ENCODE measurements at places on chromosomes 1 and 21.

GRCh38 chr1:168920456-168921094 is 185.9 kb upstream of the ATP1B1 start:
- H3K4me3 ChIP-seq: no peak overlapping the region
- no peaks in the 10 kb centered on the region for H3K27me3 ChIP-seq
- no peak for DNase-seq
- no peak overlapping the region for H3K27ac ChIP-seq
- peaks cover 7% of the 10 kb centered on the region for H3K4me1 ChIP-seq
- no peaks in the 10 kb centered on the region for H3K36me3 ChIP-seq

DNA sequence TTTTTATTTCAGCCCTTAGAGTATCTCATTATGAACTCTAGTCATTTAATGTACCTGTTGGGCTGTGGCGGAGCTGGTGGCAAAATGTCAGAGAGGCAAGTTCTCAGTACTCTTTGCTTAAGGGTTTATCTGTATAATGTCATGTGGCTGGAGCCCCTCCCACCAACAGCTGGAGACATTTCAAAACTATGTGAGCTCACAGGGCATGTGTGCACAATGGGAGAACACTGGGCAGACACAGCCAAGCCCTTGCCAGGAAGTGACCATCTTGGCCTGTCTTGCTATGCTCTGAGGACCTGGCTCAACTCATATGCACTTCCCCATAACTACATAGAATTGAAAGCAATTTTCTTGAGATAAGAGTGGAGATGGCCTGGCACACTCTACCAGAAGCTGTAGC is 296.4 kb downstream of the PTPRU start:
- peaks cover 19% of the 10 kb centered on the region for H3K27me3 ChIP-seq
- H3K4me3 ChIP-seq: no peak overlapping the region

- H3K4me3 ChIP-seq: no peak overlapping the region
- no peaks in the 10 kb centered on the region for H3K36me3 ChIP-seq
- no peak for DNase-seq
- H3K27me3 ChIP-seq: no peaks in the 10 kb centered on the region
- H3K4me1 ChIP-seq: no peaks in the 10 kb centered on the region
- H3K27ac ChIP-seq: no peak overlapping the region
Observed at GRCh38 chr1:162639718-162640117, 7.5 kb downstream of the DDR2 start.

- no peak overlapping the region for H3K27ac ChIP-seq
- H3K4me1 ChIP-seq: no peaks in the 10 kb centered on the region
- no peak overlapping the region for H3K4me3 ChIP-seq
- DNase-seq: no peak
Observed at GRCh38 chr1:59379371-59379728, 82.5 kb downstream of the FGGY start.

GRCh38 chr1:85608851-85609250 is 28.3 kb downstream of the CCN1 start:
- no peak overlapping the region for H3K27ac ChIP-seq
- peaks cover 10% of the 10 kb centered on the region for H3K4me1 ChIP-seq
- H3K27me3 ChIP-seq: peaks cover 11% of the 10 kb centered on the region
- no peak for DNase-seq

- H3K36me3 ChIP-seq: no peaks in the 10 kb centered on the region
- no peak overlapping the region for H3K4me3 ChIP-seq
- no peak overlapping the region for H3K27ac ChIP-seq
- no peak for DNase-seq
- H3K27me3 ChIP-seq: no peaks in the 10 kb centered on the region
Observed at GRCh38 chr1:24204116-24204515, 17.0 kb upstream of the IFNLR1 start.

DNA sequence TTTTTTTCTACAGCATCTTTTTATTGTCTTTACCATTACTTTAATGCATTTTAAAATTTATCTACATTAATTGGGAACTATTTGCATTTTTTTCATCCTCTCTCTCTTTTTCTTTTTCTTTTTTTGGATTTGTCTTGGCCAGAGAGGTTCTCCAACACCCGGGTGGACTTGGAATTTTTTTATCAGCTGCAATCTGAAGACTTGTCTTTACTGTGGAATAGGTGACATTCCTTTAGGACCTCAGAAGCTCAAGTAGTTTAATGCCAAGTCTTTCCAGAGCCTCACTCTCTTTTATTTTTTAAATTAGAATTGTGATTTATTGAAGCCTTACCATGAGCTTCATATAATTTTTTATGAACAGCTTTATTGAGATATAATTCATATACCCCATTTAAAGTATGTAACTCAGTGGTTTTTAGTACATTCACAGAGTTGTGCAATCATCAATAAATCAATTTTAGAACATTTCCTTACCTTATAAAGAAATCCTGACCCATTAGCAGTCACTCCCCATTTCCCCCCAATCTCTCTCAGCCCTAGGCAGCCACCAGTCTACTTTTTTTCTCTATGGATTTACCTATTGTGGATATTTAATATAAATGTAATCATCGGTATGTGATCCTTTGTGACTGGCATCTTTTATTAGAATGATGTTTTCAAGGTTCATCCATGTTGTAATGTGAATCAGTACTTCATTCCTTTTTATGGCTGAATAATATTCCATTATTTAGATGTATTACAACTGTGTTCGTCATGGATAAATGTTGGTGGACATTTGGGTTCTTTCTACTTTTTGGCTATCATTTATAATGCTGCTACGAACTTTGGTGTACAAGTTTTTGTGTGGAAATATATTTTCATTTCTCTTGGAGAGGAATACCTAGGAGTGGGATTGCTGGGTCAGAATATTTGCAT is 6.2 kb downstream of the TUFT1 start:
- no peak overlapping the region for H3K4me3 ChIP-seq
- no peak for DNase-seq
- peaks cover 16% of the 10 kb centered on the region for H3K4me1 ChIP-seq
- H3K27ac ChIP-seq: peak overlapping the region; percentile 9

- DNase-seq: no peak
- H3K27me3 ChIP-seq: peaks cover under 1% of the 10 kb centered on the region
- H3K27ac ChIP-seq: no peak overlapping the region
- no peaks in the 10 kb centered on the region for H3K36me3 ChIP-seq
- H3K4me1 ChIP-seq: no peaks in the 10 kb centered on the region
Observed at GRCh38 chr1:220307607-220308006, 35.4 kb upstream of the RAB3GAP2 start.

DNA sequence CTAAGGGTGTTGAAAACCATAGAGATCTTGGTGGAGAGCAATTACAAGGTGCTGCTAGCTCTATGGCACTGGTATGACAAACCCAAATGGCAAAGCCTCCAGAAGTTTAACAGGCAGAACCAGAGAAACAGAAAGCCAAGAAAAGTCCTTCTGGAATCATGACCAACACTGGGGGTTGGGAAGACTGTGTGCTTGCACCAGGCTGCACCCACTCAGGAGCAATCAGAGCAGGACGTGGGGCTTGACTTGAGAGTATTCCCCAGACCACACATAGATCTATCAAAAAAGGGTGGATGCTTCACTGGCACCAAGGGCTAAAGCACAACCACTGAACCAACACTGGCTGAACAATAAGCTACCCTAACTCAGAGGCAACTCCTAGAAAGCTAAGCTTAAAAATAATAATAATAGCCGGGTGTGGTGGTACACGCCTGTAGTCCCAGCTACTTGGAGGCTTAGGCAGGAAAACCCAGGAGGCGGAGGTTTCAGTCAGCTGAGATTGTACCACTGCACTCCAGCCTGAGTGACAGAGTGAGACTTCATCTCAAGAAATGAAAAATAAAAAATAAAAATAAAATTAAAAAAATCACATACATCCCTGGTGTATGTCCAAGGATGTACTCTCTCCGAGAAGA is 20.1 kb upstream of the ENSA start:
- H3K4me3 ChIP-seq: no peak overlapping the region
- no peaks in the 10 kb centered on the region for H3K27me3 ChIP-seq
- H3K27ac ChIP-seq: no peak overlapping the region

DNA sequence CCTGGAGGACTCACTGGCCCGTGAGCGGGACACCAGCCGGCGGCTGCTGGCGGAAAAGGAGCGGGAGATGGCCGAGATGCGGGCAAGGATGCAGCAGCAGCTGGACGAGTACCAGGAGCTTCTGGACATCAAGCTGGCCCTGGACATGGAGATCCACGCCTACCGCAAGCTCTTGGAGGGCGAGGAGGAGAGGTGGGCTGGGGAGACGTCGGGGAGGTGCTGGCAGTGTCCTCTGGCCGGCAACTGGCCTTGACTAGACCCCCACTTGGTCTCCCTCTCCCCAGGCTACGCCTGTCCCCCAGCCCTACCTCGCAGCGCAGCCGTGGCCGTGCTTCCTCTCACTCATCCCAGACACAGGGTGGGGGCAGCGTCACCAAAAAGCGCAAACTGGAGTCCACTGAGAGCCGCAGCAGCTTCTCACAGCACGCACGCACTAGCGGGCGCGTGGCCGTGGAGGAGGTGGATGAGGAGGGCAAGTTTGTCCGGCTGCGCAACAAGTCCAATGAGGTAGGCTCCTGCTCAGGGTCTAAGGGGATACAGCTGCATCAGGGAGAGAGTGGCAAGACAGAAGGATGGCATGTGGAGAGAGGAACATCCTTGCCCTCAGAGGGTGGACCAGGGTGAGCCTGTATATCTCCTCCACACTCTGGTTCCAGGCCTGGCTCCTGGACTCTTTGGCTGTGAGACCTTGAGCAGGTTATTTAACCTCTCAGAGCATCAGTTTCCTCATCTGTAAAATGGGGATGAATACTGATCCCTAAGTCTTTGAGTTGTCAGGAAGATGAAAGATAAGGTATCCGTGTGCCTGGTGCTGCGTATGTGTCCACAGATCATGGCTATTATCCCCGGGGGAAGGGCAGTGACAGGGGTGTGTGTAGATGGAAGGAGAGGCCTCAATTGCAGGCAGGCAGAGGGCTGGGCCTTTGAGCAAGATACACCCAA is 17.2 kb upstream of the SEMA4A start:
- H3K27me3 ChIP-seq: no peaks in the 10 kb centered on the region
- H3K36me3 ChIP-seq: peaks cover 74% of the 10 kb centered on the region
- no peaks in the 10 kb centered on the region for H3K4me1 ChIP-seq
- H3K4me3 ChIP-seq: no peak overlapping the region

- peaks cover 3% of the 10 kb centered on the region for H3K4me1 ChIP-seq
- peaks cover 5% of the 10 kb centered on the region for H3K27me3 ChIP-seq
- no peak for DNase-seq
- no peak overlapping the region for H3K27ac ChIP-seq
Observed at GRCh38 chr1:3669971-3670431, 17.7 kb downstream of the TP73 start.

DNA sequence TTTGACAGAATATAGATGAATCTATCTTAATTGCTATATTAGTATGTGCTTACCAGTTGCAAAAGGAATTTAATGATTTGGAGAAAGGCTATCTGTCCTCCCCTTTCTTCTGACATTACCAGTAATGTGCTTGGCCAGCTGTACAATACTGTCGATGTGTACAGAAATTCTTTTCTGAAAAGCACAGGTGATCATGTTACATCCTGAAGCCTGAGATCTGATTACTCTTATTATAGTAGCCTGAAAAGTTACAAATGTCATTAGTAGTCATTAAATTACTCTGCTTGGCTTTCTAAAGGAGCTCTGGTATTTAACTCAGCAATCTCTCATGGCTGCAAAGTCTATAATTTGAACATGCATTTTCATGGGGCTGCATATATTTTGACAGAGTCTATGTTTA is 209.8 kb downstream of the PTPRC start:
- no peak overlapping the region for H3K4me3 ChIP-seq
- H3K36me3 ChIP-seq: no peaks in the 10 kb centered on the region
- H3K27me3 ChIP-seq: no peaks in the 10 kb centered on the region
- no peak overlapping the region for H3K27ac ChIP-seq
- no peaks in the 10 kb centered on the region for H3K4me1 ChIP-seq

- H3K4me1 ChIP-seq: no peaks in the 10 kb centered on the region
- no peak overlapping the region for H3K4me3 ChIP-seq
- H3K36me3 ChIP-seq: peaks cover 5% of the 10 kb centered on the region
- no peak overlapping the region for H3K27ac ChIP-seq
Observed at GRCh38 chr21:36887963-36888362, 78.5 kb downstream of the HLCS start.

DNA sequence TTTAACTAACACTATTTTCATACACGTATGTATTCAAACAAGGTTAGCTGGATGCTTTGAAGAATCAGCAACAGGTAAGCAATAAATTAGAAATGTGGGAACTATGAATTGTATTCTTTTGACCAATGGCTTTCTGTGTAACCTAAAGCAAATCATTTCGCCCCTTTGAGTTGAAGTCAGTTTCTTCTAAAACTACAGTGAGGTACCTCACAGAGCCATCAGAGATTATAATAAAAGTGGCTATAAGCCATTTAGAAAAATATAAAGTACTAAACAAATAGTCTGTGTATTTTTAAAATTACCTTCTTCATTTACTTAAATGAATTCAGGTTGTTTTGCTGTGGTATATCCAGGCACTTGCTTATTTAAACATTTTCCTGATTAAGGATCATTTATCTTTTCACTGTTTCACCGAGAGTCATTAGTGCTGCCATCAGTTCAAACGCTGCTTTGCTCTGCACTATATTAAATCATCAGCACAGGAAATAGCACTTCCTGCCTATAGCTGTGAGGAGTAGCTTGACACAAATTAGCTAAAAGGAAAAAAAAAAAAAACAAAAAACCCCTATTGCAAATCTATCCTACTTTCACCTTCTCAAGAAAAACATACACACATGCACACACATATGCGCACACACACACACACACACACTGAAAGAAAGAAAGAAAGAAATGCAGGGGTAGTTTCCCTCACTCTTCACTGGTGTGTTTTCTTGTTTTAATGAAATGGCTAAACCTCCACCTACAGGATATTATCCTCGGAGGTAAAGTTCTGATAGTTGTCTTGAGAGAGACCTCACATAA is 39.8 kb upstream of the C1orf105 start:
- H3K27ac ChIP-seq: no peak overlapping the region
- DNase-seq: no peak
- no peaks in the 10 kb centered on the region for H3K4me1 ChIP-seq
- no peaks in the 10 kb centered on the region for H3K36me3 ChIP-seq
- H3K4me3 ChIP-seq: no peak overlapping the region

DNA sequence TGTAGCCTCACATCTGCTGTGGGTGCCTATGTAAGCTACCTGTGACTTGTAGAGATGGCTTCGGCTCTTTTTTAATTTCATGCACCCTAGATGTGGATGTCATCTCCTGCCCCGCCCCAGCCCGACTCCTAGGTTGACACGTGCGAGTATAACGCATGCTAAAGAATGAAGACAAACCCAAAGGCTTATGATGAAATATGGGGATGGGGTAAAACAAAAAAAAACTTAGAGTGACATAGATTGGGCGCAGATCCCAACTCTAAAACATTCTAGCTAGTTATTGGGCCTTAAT is 613 bp upstream of the ERO1B start:
- H3K4me3 ChIP-seq: peak overlapping the region; percentile 85
- no peak for DNase-seq
- no peak overlapping the region for H3K27ac ChIP-seq
- H3K4me1 ChIP-seq: peaks cover 7% of the 10 kb centered on the region
